Activated CD4-positive, alpha-beta T cell treated with anti-CD3 and anti-CD28 coated beads, Interleukin-2, amount 50 U/mL, for 4 hours (primary cell): ENCODE measurements at places on chromosomes 4 and X.

- no peak for DNase-seq
Observed at GRCh38 chrX:109749207-109749606, 16.1 kb upstream of the ACSL4 start.

GRCh38 chr4:82398263-82398662, 24.5 kb upstream of the HNRNPD start:
- DNase-seq, result no peak

GRCh38 chr4:38800961-38801450, 3.6 kb downstream of the TLR1 start:
- no peak for DNase-seq

- DNase-seq, result no peak
Observed at GRCh38 chr4:98232202-98232601, 29.0 kb upstream of the RAP1GDS1 start.

GRCh38 chrX:107398115-107398514, 51.3 kb upstream of the FRMPD3 start:
- DNase-seq, result no peak

- no peak for DNase-seq
Observed at GRCh38 chrX:32183066-32183465, 1028.3 kb downstream of the DMD start.

DNA sequence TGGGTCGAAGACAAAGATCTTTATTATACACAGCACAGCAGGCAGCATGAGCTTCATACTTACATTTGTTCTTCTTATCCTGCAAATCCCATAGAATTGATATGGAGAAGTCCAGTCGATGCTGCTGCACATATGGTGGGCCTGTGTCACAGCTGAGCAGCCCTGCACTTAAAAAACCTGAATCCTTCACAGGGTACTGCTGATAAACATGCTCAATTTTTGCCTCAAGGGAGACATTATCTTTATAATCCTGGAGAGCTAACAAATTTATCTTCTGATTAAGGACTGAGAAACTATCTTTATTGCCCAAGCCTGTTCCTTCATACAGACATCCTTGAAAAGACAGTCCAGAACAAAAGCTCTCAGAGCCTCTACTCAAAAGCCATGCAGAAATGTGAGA, 434.4 kb upstream of the FAM47C start:
- no peak for DNase-seq

DNA sequence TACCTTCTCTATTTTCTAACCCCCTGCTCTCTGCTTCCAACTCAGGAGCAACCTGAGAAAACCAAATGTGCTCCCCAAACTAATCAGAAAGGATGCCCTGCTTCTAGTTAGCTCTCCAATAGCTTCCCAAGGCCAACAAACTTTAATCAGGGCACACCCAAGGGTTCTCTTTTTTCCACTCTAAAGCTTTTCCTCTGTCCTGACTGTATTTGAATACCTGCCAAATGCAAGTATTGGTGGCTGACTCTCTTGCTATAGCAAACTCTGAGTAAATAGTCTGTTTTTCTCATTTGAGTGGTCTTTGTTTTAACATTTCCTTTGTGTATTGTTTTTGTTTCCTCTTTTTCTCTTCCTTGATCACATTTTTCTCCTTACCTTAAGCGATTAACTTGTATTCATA, 52.5 kb downstream of the GBA3 start:
- no peak for DNase-seq
